ENCODE measurements at places on chromosomes 6 and 20.
A peak's percentile ranks its signal among the peaks of the same experiment; 100 is the strongest.

DNA sequence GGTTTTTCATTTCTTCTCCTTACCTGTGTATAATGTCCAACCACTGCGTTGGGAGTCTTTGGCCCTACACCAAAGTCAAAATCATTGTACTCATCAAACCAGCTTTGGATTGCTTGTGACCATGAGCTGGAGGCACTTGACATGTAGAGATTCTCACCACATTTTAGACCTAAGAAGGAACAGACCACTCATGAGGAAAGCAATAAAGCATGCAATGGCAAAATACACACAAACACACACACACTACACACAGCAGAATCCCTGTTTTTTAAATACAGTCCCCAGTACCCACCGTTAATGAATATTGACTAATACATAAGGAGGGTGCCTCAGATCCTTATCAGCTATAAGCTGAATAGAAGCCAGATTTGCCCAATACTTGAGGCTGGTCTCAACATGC is 10.5 kb downstream of the CRISP3 start:
- no peak for DNase-seq

DNA sequence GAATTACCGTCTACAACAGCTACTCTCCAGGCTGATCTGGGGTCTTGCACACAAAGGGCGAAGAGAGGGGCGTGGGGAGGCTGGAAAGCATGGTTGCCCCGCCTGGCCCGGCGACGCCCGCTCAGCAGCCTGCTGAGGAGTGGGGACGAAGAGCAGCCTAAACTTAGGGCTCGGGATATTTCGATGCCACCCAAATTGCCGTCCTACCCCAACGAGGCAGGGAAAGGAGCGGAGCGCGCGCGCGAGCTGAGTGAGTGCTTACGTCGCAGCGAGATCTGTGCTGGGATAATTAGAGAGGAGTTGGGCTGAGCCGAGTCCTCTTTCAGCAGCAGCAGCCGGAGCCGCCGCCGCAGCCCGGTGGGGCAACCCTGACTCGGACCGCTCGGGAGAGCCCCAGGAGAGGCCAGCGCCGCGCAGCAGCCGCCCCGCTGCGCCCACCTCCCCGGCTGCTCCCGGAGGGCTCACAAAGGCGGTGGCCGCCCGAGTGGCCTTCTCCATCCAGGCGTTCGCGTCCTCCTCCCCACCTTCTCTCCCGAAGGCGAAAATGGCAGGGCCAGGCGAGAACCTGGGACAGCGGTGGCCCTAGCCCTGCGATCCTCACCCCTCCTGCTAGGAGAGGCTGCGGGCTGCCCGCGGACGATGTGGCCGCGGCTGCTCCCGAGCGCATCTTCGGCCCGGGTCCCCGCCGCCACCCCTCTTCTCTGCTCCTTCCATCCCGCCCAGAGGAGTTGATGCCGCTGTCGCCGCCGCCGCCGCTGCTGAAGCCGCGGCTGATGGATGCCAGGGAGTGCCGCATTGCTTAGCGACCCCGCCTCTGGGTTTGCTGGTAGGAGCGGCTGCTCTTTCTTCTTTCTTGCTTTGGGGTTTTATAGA is at the start of gene CLVS2:
Gene CLVS2 (plus strand): TSS at position 315 of the 873 bp plus-strand sequence. CDS start 1,543 bp downstream, outside the sequence.
- DNase-seq = no peak

GRCh38 chr6:156931283-156931682 is 154.1 kb downstream of the ARID1B start:
- no peak for DNase-seq

DNA sequence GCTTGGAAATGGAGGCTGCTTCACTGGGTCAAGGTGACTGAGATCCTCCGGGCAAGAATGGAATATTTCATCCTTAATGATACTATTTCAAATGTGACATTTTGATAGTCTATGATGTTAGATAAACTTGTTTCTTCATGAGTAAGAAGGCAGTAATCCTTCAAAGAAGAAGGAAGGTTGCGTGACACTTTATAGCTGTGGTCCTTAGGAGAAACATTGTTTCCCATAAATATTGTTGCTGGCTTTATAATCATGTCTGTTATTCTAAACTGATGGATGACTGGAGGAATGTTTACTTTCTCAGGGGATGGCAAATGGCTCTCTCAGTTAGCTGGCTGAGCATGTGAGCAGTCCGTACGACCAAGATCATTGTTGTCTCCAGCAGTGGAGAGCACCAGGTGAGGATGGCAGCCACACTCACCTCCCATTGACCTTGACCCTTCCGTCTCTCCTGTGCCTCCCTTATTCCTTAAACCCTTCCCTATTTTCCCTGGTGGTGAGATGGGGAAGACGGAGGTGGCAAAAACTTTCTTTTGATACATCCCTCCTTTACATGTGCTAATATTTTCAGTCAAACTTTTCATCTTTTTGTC is 171.2 kb upstream of the OLIG3 start:
- DNase-seq = no peak

GRCh38 chr6:128743974-128744765 is 138.8 kb upstream of the LAMA2 start:
- DNase-seq = no peak

GRCh38 chr6:38755874-38756273 is 40.8 kb downstream of the DNAH8 start:
- DNase-seq = no peak

DNA sequence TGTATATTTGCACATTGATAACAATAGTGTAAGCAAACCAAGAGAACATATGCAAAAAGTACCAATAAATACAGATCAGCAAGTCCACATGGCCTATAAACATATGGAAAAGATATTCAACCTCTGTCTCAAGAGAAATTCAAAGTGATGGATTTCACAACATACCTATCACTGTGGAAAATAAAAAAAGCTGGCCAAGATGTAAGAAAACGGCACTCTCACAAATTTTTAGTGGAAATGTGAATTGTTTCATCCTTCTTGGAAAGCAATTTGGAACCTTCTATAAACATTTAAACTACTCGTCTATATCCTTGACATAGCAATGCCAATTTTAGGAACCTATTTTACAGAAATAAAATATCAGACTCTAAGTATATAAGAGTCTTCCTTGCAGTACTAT is 559.8 kb downstream of the QKI start:
- no peak for DNase-seq

- no peak for DNase-seq
Measured at GRCh38 chr6:35053701-35054100, 87.4 kb downstream of the TCP11 start.

- no peak for DNase-seq
Measured at GRCh38 chr6:35008858-35009257, 119.8 kb downstream of the ANKS1A start.

DNA sequence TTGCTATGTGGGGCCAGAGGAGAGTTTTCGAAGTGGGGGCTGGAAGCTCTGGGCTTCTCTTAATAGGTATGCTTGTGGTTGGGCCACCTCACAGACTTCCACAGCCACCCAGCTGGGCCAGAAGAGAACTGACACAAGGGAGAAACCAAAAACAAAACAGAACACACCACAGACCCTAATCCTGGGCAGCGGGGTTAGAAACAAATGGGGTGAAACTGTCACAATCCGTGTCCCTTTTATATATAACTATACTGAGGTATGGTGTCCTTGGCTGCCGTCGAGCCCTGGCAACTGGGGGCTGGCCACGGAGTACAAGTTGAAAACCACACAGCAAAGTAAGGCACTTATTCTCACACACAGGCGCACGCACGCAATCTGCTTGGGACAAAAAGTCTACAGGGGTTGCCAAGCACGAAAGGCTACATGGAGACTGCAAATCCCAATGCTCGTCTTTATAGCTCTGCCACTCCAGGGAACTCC is 78.3 kb downstream of the TRAM2 start:
- DNase-seq = no peak

DNA sequence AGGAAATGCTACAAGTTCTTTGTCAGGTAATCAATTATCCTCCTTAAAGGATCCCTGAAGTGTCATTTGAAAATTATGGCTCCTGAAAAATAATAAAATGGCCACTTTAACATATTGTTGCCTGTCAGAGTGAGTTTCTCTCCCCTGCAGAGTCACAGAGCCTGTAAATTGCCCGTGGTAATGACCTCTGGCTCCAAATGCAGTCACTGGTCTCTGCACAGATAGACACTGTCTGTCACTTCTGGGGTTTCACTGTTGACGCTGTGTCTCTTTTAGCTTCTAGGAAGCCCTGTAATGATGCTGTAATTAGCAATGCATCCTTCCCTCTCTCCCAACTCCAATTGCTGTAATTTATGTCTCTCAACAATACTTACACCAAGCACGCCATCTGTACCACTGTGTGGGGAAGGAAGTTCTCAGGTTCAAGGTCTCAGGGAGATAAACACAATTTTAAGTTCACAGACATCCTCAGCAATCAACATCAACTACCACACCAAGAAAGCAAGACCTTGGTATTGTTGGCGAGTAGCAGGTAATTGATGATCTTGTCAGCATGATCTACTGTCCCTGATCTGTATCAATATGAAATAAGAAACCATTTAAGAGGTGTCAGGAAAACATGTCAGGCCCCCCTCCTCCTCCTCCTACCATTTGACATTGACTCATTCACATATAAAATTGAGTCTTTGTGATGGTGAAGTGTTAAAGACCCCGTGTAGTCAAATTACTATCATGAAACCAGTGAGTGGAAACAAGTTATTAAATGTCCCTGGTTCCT is 91.2 kb upstream of the SULF2 start:
- no peak for DNase-seq

GRCh38 chr6:3913077-3913957 is 64.1 kb downstream of the FAM50B start:
- no peak for DNase-seq

DNA sequence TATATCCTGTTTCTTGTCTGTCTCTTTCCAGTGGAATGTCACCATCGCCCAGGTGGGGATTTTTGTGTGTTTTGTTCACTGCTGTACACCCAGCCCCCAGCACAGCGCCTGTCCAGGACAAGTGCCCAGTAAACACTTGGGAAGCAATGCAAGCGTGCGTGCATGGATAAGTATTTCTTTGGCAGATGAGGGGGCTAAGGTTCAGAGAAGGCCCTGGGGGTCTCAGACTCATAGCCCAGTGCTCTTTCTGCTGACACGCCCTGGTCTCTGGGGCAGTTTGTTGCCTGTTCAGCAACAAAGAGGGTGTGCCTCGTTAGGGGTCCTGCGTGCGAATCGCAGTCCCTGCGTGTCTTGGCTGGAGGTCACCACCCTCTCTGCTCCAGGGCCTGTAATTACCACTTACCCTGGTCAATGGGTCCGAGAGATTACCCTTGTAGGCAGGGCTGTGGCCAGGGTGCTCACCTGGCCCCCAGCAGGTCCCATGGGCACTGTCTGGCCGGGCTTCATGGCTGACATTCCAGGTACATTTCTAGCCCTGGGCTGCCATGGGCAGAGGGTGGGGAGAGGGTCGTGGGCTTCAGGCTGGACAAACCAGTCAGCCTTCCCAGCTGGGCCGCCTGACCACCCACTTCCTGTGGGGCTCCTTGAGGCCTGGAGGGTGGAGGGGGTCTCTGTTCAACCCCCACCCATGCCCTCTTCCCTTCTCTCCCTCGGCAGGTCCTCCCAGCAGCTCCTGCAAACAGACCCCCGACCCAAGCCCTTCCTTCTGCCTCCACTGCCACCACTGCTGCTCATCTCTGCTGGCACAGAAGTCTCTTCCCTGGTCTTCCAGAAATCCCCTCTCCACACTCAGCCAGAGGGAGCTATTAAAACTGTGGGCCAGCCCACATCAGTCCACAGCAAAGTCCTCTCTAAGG is 87.1 kb downstream of the CEBPB start:
- DNase-seq = no peak

GRCh38 chr6:161503570-161503969 is 229.7 kb upstream of the AGPAT4 start:
- no peak for DNase-seq

DNA sequence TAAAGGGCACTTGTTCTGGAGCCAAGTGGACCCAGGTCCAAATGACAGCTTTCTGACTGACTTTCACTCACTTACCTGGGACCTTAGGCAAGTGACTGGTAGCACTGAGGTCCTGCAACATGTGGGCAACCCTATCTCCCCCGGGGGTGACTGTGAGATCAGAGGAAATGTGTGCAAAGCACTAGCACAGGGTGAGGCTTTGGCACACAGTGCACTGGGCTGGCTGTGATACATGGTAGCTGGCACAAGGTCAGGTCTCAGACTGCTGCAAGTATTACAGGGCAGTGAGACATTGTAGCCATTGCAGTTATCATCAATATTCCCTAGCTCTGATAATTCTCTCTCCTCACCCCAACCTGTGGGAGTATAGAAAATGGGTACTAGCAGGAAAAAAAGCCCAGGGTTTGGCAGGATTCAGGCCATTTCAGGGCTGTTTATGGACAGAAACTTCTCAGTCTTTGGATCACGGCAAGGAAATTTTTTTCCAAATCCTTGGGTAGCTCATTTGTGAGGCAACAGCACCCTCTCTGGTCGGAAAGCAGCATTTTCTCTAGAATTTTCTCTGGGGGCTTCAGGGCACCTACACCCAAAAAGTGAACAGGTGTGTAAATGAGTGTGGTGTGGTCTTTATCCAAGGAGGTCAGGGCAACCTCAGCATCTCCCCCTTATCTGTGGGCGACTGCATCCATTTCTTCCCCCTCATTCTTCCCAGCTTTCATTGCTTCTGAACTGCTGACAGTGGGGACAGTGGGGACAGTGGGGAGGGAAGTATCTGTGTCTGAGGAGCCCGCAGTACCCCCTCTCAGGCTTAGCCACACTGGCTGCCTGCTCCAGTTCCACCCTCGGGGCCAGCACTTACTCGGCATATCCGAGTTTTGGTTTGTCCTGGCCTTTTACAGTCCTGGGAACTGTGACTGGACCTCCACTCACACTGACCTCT is 148.7 kb upstream of the PHACTR3 start:
- DNase-seq = peak; percentile 7

DNA sequence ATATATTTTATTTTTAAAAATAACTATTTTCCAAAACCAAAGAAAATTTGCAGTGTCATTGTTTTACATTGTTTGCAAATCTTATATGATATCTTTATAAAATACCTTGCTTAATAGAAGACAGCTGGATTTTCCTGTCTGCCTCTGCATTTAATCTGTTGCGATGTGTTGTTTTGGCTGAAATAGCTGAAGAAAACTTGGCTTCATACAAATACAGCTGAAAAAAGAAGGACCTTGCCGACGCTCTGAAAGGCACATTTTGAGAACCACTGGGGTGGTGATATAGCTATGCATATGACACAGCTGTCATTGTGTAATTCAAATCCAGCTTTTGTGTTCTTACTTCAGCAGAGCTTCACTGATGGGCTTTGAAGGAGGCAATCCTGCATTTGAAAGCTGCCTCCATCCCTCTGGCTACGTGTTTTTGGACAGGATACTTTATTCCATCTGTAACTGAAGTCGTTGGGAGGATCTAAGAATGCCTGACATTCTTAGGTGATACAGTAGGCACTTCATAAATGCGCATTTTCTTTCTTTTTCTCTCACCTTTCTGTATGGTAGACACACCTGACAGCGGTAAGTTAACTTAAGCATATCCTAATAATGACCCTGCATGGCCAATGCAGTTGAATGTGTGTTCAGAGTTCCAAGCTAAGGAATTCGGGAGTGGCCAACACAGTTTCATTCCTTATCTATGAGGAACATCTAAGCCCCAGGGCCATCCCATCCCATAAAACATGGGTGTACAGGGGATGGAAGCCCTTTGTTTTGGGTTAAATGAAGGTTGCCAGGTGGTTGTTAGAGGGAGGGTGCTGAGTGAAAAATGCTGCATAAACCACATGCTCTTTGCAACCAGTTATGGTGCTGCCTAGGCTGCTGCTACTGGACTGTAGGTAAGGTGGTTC is 213.0 kb downstream of the TFAP2A start:
- no peak for DNase-seq
